HL-60 (cell line): ENCODE measurements at places on chromosomes 12 and 14.
A peak's percentile ranks its signal among the peaks of the same experiment; 100 is the strongest.

- no peak for DNase-seq
Observed at GRCh38 chr12:5451251-5451650, 19.3 kb downstream of the NTF3 start.

- no peak for DNase-seq
Observed at GRCh38 chr12:91565246-91565645, 382.6 kb upstream of the DCN start.

- no peak for DNase-seq
Observed at GRCh38 chr12:99709116-99709515, 61.6 kb downstream of the GARIN6 start.

- no peak for DNase-seq
Observed at GRCh38 chr14:100299238-100299560, 7.0 kb downstream of the SLC25A29 start.

DNA sequence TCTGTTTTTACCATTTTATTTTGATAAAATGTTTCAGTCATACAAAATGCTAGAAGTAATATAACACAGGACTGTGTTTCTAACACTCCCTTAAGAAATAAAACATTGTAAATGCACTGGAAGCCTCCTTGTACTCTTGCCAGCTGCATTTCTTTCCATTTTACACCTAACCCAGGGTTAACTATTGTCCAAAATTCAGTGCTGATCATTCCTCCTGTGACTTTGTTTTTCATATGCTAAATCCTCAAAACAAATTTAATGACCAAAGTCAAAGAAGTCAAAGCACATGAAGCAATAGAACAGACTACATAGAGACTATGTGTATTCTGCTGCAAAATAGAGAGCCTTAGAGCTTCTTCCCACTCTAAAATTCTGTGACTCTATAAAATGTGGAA is 420.3 kb upstream of the PRICKLE1 start:
- DNase-seq: no peak

- no peak for DNase-seq
Observed at GRCh38 chr14:89041257-89041582, 216.8 kb downstream of the TTC8 start.

DNA sequence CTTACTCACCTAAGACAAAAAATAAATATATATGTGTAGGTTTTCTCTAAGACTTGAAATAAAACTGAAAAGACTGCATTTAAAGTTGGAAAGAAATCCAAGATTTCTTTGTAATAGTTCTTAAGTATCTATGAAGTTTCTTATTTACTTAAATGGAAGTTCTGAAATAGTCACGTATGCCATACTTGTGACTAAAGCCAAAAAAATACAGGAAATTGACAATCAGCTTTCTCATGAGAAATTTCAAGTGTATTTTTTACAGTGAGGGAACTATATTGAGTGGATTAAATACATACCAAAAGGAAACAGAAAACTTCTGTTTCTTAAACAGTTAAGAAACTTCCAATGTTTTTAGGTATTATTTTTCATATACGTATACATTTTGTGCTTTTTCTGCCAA is 188.1 kb downstream of the DPY19L2 start:
- DNase-seq: no peak

DNA sequence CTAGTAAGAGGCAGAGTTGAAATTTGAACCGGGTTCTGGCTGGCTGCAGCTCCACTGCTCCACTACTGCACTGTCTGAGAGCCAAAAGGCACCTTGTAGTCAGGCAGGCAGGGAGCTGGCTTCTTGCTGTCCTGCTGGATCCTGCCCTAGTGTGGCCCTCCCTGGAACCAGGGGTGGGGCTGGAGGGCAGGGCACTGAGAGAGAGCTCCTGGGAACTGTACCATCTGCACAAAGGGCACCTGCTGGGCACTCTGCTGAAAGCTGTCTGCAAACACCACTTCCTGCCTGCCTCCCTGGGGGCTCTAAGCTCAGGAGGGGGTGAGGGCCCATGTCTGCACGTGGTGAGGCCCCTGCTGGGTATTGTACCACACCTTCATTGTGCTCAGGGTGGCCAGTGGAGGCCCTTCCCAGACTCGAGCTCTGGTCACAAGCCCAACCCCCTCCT is 19.0 kb upstream of the TCL1B start:
- no peak for DNase-seq

DNA sequence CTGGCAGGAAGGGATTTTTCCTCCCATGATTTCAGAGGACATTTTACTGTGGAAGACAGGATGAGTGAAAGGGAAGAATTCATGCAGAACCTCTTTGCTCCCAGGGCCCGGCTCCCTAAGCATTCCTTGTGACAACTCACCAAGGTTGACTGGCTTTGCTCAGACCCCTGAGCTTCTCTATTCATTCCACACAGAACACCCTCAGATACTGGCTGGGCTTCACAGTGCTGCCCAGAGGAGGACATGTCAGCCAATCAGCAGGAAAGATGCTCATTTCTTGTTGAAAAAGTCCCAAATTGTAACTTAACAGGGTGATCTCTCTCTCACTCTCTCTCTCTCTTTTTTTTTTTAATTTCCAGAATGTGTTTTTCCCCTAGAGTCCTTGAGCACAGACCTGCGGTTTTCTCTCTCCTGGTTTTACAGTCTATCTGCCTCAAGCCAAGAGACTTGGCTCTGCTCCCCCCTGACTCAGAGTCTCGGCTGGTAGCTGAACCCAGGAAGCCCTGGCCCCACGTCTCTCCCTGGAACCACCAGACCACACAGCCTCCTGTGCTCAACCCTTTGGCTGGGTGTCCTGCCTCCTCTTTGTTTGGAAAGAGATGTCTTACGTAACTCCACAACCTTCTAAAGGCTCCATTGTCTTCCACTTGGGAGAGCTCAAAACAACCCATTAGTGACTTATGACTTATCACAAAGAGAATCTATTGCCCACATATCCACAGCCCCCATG is 43.9 kb downstream of the SSPN start:
- no peak for DNase-seq

GRCh38 chr12:45503899-45504298 is 225.6 kb upstream of the ARID2 start:
- no peak for DNase-seq

DNA sequence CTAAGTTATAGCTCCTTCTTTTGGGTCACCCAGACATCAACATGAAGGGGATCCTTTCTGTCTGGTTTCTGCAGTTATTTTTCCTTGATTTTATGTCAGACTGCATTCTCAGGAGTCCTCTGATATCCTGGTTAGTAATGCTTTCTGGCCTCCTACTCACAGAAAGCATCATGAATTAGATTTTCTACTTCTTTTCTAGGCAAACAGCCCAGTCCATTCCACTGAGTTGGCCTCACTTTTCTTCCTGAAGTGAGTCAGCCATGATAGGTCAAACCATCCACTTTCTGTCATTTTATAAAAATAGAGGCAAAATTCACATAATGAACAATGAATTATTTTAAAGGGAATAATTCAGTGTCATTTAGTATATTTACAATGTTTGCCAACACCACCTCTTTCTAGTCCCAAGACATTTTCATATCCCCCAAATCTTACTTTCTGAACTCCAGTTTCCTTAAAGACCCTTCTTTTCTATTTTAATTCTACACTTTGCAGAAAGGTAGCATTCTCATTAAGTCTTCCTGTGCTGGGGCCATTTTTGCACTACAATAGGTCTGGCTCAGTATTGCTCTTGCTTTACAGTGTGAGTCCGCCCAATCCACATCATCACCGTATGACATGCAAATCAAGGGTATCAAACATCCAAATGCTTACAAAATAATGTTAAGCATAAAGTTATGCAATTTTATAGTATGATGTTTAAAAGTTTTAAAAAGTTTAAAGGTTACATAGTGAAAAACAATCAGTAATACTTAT is 95.1 kb downstream of the UNC79 start:
- DNase-seq: no peak

- DNase-seq: no peak
Observed at GRCh38 chr12:10802587-10802986, at the start of gene TAS2R7. TSS of gene TAS2R7 (minus strand) at chr12:10802627. CDS start at chr12:10802570, 57 bp downstream.

- no peak for DNase-seq
Observed at GRCh38 chr14:22164616-22165015, 424.4 kb downstream of the DAD1 start.

- DNase-seq: no peak
Observed at GRCh38 chr14:58151133-58152013, 640 bp downstream of the ARMH4 start.

DNA sequence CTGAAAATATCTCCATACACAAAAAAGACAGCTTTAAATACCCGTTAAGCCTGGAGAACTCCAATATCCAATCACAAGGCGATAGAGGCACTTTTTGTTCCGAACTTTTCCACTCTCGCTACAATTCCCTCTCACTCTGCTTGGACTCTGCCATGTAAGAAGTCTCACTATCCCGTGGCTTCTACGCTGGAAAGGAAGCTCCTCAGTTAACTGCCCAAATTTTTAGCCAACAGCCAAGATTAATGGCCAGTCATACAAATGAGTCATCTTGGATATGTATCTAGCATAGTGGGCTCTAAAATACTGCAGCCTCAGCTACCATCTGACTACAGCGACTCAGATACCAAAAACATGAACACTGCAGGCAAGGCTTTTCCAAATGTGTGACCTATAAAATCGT is 45.5 kb upstream of the RERGL start:
- no peak for DNase-seq

GRCh38 chr12:76030341-76031080 is 1.1 kb downstream of the PHLDA1 start:
- no peak for DNase-seq

GRCh38 chr12:6222078-6222654 is 22.0 kb downstream of the CD9 start:
- DNase-seq: no peak

GRCh38 chr14:88352698-88353097 is 29.6 kb upstream of the KCNK10 start:
- no peak for DNase-seq

GRCh38 chr12:106183735-106184134 is 45.0 kb upstream of the NUAK1 start:
- no peak for DNase-seq

DNA sequence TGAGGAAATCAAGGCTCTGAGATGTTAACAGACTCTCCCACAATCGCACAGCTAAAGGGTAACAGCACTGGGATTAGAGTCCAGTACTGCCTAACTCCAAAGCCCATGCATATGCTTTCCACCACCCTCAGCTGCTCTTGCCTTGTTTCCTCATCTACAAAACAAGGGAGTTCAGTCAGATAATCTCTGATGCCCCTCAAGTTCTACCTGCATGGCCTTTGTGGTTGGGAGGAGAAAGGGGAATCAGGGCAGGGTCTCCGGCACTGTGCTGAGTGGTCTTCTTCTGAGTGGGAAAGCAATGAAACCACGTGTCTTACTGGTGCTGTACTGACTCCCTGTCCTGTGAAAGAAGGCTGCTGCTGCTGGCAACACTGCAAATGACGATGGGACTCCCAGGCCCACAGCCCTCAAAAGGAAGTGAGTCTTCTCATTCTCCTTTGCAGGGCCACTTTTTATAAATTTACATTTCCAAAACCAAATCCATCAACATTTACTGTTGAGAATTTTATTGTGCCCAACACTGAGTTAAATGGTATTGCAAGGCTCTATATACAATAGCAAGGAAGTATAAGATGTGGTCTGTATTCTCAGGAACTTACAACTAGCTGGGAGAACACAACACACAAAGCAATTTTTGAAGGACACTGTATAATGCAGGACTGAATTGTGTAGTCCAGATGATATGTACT is 19.7 kb upstream of the DUSP16 start:
- peak; percentile 42 for DNase-seq

GRCh38 chr14:95515596-95516552 is 576 bp downstream of the SYNE3 start:
- DNase-seq: peak; percentile 92

DNA sequence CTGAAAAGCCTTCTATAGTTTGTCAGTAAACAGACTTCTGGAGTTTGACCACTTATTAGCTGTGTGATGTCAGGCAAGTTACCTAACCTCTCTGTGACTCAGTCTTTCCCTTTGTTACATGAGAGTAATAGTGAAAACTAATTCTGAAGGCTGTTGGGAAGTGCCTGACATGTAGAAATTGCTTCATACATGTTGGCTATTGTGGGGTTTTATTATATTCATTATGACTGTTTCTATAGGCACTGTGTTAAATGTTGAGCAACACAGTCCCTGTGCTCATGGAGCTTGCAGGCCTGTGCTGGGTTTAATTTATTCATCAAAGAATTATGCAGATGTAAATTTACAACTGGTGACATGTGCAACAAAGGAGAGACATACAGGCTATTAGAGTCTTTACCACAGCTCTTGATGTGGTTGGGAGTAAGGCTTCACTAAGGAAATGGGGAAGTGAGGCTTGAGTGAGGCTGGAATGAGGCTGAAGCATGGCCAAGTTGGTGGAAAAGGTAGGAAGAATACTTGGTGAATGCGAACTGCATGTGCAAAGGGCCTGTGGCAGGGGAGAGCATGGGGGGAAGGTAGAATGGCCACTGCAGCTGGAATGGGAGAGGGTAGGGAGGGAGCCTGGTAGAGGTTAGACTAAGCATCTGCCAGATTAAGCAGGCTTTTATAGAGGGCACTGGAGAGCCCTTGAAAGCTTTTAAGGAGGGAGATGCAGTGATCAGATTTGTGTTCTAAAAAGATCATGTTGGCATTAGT is 236.4 kb upstream of the CRY1 start:
- no peak for DNase-seq

- DNase-seq: no peak
Observed at GRCh38 chr12:120588948-120589930, 8.0 kb upstream of the POP5 start.

DNA sequence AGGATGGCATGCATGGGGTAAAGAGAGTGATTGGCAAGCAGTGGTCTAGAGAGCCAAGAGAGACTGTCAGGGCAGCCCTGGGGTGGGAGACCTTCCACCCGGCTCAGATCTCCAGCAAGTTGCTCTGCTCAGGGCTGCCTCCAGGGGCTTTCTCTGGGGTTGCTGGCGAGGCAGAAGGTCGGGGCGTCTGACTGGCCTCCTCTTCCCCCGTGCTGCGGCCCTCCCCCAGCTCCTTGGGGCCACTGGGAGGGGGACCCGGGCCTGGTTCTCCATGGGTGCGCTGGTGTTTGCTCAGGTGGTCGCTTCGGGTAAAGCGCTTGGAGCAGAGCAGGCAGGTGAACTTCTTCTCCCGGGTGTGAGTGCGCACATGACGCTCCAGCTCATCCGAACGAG is 6.6 kb upstream of the AAAS start:
- no peak for DNase-seq

DNA sequence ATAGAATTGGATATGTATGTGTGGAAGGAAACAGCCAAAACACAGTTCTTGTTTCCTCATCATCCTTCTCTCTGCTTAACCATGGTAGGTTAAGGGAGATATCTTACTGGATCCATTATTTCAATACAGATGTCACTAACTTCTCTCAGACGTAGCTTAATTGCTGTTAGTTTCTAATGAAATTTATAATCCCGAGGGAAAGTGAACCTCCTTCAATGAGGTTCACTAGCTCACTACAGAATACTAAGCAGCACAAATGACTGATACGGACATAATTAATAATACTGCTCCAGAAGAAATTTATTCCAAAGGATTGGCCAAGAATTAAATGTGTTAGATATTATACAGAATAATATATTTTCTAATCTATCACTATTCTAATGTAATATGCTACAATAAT is 28.6 kb upstream of the PTPRO start:
- DNase-seq: no peak

DNA sequence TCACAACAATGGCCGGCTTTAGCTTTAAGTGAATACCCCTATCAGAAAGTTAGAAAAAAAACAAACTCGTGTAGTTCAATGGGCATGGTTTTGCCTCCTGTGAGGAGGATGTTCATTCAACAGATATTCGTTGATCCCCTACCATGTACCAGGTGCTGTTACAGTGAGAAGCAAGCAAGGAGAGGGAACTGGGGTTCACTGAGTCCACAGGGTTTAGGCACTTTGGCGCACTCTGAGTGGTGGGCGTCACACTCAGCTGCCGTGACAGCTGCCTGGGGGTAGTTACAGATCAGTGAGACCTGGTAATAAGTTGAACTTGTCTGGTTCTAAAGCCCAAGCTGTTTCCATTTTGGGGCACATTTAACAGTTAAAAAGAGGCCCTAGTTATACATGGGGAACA is 74.2 kb downstream of the PAPOLA start:
- no peak for DNase-seq
